ENCODE measurements at places on chromosomes 1 and 21.

DNA sequence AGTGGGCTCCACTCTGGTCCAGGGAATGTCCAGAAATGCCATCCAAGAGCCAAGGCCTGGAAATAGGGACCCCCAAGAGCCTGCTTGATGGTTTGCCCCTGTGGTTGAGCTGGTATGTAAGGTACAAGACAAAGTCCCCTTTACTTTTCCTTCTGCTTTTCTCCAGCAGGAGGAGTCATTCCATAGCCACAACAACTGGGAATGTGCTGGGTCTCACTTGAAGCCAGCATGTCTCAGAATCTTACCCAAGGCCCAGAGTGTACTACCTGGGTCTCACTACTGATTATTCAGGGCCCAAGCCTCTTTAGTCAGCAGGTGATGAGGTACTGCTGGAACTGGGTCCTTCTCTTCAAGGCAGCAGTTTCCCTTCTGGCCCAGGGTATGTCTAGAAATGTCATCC is 62.1 kb upstream of the CD55 start:
- DNase-seq: no peak

GRCh38 chr1:86487811-86488141 is 19.0 kb downstream of the CLCA1 start:
- no peak for DNase-seq

- DNase-seq: no peak
Measured at GRCh38 chr1:96041470-96041869, 680.1 kb upstream of the PTBP2 start.

GRCh38 chr1:7298145-7298544 is 473.0 kb upstream of the VAMP3 start:
- DNase-seq: no peak

DNA sequence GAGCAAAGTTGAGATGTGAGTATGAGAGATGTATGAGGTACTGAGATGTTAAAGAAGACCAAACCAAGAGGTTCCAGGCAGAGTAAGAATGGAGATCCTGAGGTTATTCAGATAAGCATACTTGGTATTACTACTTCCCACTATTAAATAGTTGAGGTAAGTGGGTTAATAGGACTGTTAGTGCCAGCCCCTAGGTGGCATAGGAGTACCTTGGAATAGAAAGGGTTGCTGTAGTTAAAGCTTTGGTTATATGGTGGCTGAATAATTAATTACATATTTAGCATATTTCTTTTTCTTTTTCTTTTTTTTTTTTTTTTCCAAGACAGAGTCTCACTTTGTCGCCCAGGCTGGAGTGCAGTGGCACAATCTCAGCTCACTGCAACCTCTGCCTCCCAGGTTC is 397.9 kb upstream of the TMPRSS15 start:
- DNase-seq: no peak

- no peak for DNase-seq
Measured at GRCh38 chr1:45880930-45881329, 77.5 kb downstream of the MAST2 start.

DNA sequence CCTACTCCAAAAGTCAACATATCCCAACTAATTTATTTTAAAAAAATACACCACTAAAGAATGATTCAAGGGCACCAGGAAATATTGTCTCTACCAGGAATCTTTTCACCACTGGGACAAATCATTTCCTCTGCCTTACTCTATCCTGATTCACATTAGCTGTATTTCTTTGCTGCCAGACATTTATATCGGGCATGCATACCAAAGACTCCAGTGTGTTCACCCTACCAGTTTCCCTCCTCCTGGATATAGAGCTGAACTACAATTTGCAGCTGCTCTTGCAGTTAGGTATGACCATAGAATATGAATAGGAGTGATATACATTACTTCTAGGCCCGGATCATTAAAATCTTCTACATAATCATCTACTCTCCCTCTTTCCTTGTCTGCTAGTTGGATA is 7.6 kb downstream of the KCNJ6 start:
- DNase-seq: no peak

DNA sequence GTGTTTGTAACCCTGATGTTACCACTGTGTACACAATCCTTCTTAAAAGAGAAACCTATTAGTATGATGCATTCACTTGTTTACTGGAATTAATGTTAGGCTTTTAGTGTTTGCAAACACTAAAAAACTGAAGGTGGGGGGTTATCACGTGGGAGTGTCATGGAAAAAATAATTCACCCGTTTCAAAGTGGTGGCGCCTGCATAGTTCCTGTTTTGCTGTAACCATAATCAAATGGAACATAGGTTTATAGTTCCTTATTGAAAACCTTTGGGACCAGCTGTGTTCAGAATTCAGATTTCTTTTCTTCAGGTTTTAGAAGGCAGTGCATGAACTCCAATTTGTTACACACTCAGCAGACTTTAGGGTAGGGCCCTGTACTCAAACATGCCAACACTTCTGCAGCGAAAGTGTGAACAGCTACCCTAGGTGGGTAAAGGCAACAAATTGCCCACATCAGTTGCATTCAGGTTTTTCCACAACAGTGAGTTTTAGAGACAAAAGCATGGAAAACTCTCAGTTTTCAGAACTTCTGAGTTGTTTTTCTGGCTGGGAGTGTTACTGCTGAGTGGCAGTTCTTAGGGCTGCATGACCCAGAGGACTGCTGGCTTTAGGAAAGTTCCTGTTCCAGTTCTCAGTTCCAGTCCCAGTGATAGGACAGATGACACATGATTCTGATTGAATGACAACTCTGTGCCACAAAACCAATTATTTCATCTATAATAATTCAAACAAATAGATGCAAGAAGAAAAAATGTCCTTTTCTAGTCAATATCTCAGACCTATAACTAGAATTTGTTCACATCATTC is 29.1 kb upstream of the IVNS1ABP start:
- DNase-seq: peak; percentile 52

GRCh38 chr21:40639616-40640194 is 207.3 kb downstream of the DSCAM start:
- no peak for DNase-seq

DNA sequence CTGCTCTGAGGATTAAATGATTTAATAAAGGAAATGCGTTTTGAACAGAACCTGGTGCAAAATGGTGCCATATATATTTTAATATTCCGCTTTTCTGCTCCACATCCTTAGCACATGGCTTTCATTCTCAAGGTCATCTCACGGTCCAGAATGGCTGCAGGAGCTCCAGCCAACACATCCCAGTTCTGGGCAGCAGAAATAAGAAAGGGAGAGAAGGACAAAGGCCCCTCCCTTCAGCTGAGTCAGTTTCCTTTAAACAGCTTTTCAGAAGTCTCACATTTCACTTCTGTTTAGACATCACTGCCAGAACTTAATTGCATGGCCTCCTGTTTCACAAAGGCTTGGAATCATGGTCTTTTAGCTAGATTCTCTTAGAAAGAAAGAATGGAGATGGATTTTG is 75.2 kb upstream of the LRRN2 start:
- no peak for DNase-seq

- DNase-seq: no peak
Measured at GRCh38 chr1:161869291-161869690, 103.2 kb downstream of the ATF6 start.

DNA sequence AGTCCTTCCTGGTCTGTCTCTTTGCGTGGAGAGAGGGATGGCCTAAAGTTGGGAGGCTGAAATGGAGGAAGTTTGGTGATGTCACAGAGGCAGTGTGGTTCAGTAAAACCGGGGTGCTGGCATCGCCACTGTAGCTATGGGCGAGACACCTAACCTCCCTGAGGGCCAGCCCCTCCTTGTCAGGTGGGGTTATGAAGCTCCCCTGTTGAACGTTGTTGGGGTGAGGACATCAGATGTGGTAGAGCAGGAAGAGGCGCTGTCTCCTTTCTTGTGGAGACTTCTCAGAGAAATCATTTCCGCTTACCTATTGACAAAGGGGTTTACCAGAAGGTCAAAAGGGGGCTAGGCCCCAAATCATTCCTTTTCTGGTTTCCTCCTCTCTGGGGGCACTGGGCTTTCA is 294.7 kb downstream of the SIPA1L2 start:
- DNase-seq: no peak

DNA sequence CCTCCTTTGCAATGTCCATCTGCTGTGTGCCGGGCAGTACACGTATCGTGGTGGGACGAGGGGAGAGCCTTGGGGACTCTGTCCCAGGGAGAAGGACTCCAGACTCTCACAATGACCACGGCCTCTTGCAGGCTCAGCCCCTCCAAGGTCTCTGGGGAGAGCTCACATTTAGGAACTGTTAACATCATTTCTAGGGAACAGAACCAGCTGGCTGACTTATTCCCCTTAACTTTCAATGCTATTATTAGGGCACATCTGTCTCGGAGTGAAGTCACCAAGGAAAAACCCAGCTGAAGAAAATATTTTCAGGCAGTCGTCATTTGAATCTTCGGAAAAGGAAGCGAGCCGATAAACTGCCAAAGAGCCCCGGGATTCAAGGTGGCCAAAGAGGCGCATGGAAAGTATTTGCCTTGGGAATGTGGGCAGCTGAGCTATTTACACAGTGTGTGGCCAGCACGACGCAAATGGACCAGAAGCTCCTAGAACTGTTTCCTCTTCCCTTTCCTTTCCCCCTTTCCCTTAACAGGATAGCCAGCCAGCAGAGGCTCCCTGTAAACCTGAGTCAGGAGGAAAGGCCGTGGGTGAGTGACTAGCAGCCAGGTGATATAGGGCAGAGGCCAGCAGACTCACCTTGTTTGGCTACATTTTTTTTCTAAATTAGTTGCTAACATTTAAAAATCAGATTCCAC is 74.5 kb downstream of the ITPKB start:
- no peak for DNase-seq

DNA sequence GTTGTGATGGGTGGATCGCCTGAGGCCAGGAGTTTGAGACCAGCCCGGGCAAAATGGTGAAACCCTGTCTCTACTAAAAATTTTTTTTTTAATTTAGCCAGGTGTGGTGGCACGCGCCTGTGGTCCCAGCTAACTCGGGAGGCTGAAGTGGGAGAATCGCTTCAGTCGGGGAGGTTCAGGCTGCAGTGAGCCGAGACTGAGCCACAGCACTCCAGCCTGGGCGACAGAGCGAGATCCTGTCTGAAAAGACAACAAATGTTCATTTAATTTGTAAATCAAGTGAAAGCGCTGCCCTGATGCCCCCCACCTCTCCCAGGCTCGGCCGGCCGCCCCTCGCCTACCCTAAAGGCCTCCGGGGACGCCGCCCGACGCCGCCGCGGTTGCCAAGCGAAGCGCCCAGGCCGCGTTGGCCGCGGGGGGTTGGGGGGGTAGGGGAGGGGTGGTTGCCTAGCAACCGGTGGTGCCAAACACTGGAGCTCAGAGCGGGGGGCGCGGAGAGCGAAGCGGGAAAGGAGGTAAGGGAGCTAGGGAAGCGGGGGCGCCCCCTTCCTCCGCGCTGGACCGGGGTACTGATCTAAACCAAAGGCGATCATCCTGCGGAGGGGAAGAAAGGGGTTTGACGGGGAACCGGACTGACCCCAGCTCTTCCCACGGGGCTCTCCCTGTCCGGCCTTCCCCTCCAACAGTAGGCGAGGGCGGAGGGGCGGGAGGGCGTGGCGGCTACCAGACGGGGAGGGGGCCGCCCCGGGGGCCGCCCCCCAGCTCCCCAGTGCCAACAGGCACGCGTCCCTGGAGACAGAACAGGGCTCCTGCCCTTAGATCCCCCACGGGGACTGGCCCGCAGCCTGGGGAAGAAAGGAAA is at the start of gene TEKT2:
TEKT2 (plus strand) TSS at position 460 of the 862 bp plus-strand sequence. CDS start 828 bp downstream, outside the sequence.
- no peak for DNase-seq

DNA sequence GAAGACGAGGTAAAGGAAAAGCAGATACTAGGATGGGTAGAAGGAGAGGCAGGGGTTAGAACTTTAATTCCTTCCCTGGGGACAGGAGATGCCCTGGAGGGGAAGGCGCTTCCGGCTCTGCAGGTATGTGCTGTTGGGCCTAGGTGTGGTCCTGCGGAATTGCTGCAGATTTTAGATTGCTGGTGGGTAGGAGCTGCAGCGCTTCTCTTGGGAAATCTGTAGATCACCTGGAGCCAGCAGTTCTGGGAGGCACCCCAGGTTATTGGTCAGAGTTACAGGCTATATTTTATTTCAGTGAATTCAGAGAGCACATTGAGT is 1.1 kb downstream of the MGST3 start:
- DNase-seq: no peak

DNA sequence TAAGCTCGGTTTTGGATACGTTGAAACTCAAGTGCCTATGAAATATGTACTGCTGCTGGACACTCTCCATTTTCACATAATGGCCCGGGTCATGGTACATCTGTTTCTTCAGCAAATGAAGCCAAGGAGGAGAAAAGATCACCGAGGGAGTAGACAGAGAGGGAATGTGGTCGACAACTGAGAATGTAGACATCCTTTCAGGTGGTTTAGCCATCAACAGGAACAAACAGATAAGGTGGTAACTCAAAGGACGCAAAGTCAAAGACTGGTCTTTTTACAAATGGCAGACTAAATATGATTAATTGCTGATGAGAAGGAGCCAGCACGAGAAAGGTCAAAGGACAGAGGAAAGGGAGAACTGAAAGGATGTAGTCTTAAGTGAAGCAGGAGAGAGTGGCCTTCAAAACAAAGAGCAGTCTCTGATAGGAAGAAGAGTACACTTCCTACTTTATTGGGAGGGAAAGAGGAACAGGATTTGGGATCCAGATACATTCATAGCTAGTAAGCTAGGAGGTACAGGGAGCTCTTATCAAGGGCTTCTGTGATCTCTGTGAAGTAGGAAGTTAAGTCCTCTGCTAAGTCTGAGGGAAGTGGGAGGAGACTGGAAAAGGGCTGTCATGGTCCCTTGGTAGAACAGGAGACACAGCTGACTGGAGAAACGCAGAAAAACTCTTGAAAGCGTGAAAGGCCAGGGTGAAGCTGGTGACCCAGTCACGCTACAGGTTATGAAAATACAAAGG is 28.3 kb downstream of the NUP133 start:
- peak; percentile 19 for DNase-seq

- no peak for DNase-seq
Measured at GRCh38 chr1:185263292-185263691, 53.8 kb downstream of the IVNS1ABP start.

- DNase-seq: no peak
Measured at GRCh38 chr1:51558375-51558924, 39.4 kb upstream of the EPS15 start.

DNA sequence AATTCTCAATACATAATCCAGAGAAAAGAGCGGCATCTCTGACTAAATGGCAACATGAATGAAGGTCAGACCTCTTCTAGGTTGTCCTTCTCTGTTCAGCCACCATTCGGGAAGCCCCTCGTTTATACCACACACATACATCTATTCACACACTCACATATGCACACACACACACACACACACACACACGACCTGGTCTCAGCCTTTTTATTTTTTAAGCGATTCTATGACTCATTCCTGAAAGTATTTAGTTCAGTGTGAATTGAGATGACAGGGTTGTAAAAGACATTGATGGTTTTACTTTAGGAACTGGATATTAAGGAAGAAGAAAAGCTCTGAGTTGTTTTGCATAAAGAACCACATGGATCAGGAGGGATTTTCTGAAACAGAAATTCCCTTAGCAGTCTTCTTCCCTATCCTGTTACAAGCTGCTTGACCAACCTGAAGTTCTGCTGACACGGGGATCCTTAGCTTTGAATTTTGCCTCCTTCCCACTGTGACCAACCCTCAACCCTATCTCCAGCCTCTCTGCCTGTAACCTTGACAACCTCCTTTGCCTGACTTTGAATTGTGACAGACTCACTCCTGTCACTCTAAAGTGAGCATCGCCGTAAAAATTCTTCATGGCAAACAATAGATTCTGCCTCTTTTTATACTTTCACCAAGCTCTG is 383.1 kb upstream of the ESRRG start:
- DNase-seq: no peak

Measured in pons (tissue), 1 donor.